Stimulated activated CD4-positive, alpha-beta T cell treated with anti-CD3 and anti-CD28 coated beads, Interleukin-2, amount 100 ng/mL, for 24 hours (primary cell): ENCODE measurements at places on chromosomes 16 and 17.

- no peak for DNase-seq
These were observed 68.4 kb upstream of the NKD1 start for GRCh38 chr16:50479771-50480170.

DNA sequence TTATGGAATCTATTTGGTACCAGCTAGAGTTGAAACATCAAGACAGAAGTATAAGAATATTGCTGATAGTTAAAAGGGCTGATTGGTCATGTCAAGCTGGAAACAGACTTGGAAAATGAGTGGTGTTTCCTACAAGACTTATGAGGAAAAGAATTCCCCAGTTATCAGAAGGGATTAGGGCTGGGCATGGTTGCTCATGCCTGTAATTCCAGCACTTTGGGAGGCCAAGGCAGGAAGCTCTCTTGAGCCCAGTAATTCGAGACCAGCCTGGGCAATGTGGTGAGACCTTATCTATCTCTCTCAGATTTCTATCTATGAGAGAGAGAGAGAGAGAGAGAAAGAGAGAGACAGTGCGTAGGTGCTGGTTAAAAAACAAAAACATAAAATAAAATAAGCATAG, 139.5 kb upstream of the PMFBP1 start:
- no peak for DNase-seq

DNA sequence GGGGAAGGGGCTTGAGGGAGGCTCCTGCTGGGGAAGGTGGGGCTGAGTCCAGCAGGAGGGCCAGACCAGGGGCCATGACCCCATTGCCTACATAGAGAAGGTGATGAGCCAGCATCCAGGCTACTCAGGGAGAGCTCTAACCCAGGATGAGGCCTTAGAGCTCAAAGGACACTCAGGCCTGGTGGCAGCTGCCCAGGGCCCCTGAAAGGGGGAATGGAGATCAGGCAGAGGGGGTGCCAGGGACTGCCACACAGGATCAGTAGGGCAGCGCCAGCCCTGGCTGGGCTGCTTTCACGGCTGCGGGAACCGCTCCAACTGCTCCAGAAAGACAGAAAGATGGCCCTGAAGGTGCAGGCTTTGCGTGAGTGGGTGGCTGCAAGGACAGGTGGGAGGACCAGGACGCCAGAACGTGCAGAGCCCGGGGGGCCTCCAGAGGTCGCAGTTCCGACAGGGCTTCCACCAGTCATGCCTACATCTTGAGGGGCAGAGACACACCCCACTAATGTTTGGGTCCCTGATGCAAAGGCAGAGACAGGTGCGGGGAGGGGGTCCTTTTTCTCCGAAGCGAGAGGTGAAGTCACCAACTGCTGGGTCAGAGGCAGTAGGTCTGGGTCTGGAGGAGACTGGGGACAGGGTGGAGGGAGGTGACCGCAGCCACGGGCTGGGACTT, 882 bp upstream of the ATP6V0C start:
- DNase-seq: no peak

- DNase-seq: no peak
These were observed 25.7 kb upstream of the TIMP2 start for GRCh38 chr17:78950870-78951269.

GRCh38 chr17:68054296-68054900, 18.9 kb downstream of the KPNA2 start:
- DNase-seq: no peak

- DNase-seq: peak; percentile 58
These were observed 12.9 kb upstream of the SEC14L1 start for GRCh38 chr17:77127735-77128361.

GRCh38 chr16:72884037-72884436, 163.9 kb downstream of the ZFHX3 start:
- no peak for DNase-seq
